Stimulated activated CD4-positive, alpha-beta T cell treated with anti-CD3 and anti-CD28 coated beads, Interleukin-2, amount 100 ng/mL, for 48 hours (primary cell): ENCODE measurements at places on chromosomes 2 and 18.

DNA sequence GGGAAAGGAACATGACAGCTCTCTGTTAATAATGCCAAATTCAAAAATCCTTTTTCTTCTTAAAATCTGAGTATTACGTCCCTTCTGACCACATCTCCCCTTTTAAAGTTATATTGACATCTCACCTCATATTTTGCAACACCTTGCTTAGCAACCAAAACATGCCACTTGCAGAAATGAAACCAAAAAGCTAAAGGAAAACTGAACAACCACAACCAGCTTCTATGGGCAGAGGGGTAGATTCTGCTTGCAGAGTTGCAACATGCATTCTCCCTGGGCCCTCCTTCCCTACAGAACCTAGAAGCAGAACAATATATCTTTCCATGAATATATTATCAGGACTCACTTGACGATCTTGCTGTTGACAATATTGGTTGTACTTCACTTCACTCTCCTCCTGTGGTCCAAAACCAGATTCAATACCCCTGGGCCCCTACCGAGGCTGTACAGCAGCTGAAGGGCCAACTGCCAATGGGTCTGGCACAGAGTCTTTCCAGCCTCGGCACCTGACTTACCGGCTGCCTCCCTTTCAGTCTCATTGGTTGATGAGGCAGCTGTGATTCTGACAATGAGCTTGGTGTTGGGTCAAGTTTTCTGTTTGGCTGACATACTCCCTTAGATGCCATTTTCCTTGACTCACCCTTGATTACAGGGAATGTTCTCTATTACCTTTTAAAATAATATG is 616.6 kb downstream of the ZEB2 start:
- DNase-seq = no peak

- no peak for DNase-seq
These were observed 31.0 kb downstream of the SNORC start for GRCh38 chr2:232900811-232901735.

GRCh38 chr2:101395545-101396315 is 8.4 kb upstream of the CREG2 start:
- DNase-seq = no peak

DNA sequence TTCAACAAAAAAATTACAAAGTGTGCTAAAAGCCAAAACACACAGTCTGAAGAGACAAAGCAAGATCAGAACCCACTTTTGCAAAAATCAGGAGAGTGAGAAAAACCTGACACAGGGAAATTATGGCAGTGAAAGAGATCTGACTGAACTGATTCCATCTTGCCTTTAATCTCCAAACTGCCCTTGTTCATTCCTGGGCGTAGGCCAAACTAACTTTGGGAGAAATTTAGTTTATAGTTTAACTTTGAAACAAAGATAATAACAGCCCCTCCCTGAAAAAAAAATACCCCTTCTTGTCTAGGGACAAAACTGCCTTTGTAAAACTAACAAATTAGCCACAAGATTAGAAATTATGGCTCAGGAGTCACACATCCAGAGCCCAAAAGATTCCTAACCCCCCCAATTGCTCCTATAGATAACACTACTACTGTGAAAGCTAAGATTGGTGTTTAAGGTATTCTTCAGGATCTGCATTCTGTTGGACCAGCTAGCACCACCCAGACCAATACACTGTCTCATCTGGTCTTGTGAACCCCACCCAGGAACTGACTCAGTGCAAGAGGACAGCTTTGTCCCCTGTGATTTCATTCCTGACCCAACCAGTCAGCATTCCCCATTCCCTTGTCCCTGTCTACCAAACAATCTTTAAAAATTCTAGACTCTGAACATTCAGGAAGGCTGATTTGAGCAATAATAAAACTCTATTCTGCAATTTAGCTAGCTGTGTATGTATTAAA is 226.1 kb upstream of the SH3BP4 start:
- no peak for DNase-seq

GRCh38 chr2:45011121-45011520 is 1.9 kb upstream of the SIX2 start:
- DNase-seq = no peak

- DNase-seq = no peak
These were observed 978.1 kb upstream of the CDH2 start for GRCh38 chr18:29154758-29155725.

GRCh38 chr2:126945118-126945517 is 46.4 kb downstream of the TEX51 start:
- no peak for DNase-seq

GRCh38 chr2:44692821-44693220 is 248.7 kb upstream of the SIX3 start:
- DNase-seq = no peak

GRCh38 chr2:74291886-74292621 is 51.2 kb downstream of the SLC4A5 start:
- DNase-seq = no peak
